CD4-positive, alpha-beta T cell (primary cell): ENCODE measurements at places on chromosomes 12 and 14. TPM values are rescaled to one million over a fixed set of nuclear protein-coding genes. Genes with fewer than 3 reads are reported as not detected.

The CLEC9A gene
- 0.55 TPM for total RNA-seq

The TPH2 gene
- total RNA-seq, result not detected

The EFS gene
- not detected for total RNA-seq

The CD4 gene
- 134 TPM for total RNA-seq

The PRIM1 gene
- 5.3 TPM for total RNA-seq

The ABCD2 gene
- total RNA-seq, result 2.2 TPM

The ASB2 gene
- 0.98 TPM for total RNA-seq

The TDRD9 gene
- total RNA-seq, result 0.17 TPM

The LRP1-AS gene
- total RNA-seq, result not detected

The NKX2-1 gene
- total RNA-seq, result not detected

GRCh38 chr14:98913967-98914650 lies 357.9 kb downstream of the BCL11B start:
- no peak for DNase-seq

DNA sequence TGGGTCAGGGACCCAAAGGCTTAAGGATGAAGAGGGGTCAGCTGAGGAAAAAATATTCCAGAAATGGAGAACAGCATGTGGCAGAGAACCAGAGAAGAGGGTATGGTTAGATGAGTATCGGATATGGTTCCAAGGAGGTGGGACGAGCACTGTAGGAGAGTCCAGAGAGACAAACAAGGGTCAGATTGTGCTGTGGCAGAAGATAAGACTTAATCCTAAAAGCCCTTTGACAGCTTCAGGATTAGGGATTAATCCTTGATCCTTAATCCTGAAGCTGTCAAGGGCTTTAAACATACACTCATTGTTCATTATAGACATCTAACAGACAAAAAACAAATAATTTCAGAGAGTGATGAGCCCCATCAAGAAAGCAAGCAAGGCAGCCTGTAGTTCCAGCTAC lies 124.0 kb downstream of the SPTSSA start:
- no peak for DNase-seq

GRCh38 chr14:32561520-32561919 lies 232.4 kb downstream of the AKAP6 start:
- DNase-seq, result no peak

GRCh38 chr12:6700646-6701051 lies at the start of gene PIANP:
PIANP (minus strand) TSS chr12:6700815; CDS start chr12:6698061, 2,754 bp downstream.
- DNase-seq, result peak; percentile 69

GRCh38 chr12:102478405-102479098 lies 1.8 kb downstream of the IGF1 start:
- DNase-seq, result no peak

DNA sequence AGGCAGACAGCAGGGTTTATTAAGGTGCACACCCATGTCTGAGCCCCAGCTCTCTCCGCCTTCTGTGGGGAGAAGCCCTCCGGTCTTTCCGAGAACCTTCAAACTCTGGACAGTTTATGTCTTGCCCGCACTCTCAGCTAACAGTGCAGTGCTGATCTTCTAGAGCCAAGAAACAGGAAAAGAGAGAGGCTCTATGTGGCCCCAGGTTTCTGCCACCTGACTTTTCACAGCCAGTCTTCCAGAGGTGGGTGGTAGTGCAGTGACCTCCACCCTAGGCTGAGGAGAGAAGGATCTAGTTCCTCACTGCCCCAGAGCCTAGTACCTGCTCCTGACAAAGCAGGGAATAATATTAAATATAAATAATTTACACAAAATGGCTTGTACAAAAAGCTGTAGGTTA lies 4.0 kb upstream of the SLC22A17 start:
- no peak for DNase-seq

GRCh38 chr12:133080026-133080367 lies 726 bp upstream of the ZNF140 start:
- DNase-seq, result peak; percentile 93

DNA sequence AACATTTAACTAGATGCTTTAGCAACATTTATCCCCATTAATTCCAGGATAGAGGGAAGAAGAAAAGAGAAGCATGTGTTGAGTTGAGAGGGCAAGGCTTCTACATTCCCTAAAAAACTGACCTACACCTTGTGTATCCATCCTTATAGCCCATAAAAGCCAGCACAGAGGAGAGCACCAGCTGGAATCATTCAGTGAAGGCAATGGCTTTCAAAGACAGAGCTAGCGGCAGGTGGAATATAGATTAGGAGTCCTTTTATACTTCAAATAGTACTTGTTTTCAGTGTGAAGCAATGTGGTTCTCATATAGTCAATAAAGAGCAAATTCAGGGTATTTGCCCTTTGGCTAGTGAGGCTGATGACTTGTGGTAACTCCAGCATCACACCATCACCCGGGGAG lies 94.4 kb downstream of the TBC1D30 start:
- no peak for DNase-seq

GRCh38 chr14:101088714-101089113 lies 185.2 kb upstream of the RTL1 start:
- DNase-seq, result no peak

GRCh38 chr12:119369907-119370546 lies 35.5 kb downstream of the CCDC60 start:
- DNase-seq, result no peak

GRCh38 chr14:20680843-20681347 lies 3.5 kb upstream of the RNASE4 start:
- peak; percentile 53 for DNase-seq

GRCh38 chr12:104828015-104828414 lies 130.1 kb downstream of the SLC41A2 start:
- DNase-seq, result no peak

DNA sequence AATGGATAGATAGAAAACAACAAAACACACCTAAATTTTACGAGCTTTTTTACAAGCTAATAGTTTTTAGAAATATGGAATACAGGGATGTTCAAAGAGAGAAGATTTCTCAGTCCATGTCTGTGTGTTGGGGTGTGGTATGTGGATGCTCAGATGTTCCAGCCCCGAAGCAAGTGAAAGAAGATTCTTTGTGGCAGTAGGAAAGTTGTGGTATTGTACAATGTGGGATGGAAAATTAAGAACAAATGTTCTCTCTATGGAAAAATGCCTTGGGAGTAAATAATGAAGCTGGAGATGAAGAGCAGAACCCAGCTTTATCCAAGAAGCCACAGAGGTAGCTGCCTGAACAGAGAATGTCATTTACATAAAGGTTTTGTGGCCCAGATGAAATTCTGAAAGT lies 150.3 kb upstream of the PRKD1 start:
- DNase-seq, result no peak
